ENCODE measurements at places on chromosomes 5 and 9. TPM values are rescaled to one million over a fixed set of nuclear protein-coding genes. Genes with fewer than 3 reads are reported as not detected.

The PPP2R2B gene
- 22.5 TPM for total RNA-seq

The FOXD4 gene
- total RNA-seq, result not detected

The DIMT1 gene
- 24.0 TPM for total RNA-seq

The WDR38 gene
- not detected for total RNA-seq

The ANKRD18B gene
- 14.7 TPM for total RNA-seq

The IL13 gene
- not detected for total RNA-seq

The ACTBL2 gene
- total RNA-seq, result not detected

Data from neural progenitor cell (in vitro differentiated cells).